ENCODE measurements at places on chromosomes 6 and 20.

DNA sequence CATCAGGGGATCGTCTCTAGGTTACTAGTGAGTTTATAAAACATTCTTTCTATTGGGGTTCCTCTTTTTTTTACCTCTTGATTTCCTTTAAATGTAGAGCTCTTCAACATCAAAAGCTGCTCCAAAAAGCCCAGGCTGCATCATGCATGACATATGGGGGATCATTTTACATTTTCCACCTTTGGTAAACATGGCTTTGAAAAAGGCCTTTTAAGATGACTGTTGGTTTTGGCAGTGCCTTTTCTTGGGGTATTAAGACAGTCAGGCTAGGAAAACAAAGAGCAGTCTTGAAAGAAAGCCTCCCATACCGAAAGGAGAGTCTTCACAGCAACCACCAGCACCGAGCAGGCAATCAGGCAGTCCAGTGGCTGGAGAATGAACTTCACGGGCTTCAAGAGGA is 73.2 kb downstream of the NPEPL1 start:
- DNase-seq = no peak

DNA sequence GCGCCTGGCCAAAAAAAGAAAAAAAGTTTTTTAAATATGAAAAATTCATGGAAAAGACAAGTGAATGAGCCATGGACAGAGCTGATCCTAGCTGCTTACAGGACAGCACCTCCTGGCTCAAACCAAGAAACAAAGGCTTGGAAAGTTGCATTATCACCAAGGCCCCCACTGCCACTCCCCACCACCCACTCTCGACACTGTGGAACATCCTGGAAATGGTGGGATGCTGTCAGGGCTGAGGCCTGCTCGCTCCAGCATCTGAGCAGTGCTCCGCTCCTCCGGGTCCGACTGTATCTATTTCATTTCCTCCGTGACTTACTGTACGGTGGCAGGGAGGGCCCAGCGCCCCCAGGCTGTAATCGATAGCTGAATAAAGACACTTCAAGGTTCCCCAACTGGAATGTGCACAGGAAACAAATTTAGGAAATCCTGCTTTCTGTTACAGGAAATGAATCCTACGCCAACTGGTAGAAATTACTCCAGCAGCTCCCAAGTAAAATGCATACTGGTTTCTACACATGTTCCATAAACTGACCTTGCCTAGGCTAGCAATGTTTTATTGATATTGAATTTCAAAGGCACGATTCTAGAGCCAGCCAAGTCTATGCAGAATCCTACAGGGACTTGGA is 109.5 kb upstream of the NFATC2 start:
- DNase-seq = no peak

GRCh38 chr6:100134703-100135102 is 140.7 kb upstream of the MCHR2 start:
- DNase-seq = no peak

DNA sequence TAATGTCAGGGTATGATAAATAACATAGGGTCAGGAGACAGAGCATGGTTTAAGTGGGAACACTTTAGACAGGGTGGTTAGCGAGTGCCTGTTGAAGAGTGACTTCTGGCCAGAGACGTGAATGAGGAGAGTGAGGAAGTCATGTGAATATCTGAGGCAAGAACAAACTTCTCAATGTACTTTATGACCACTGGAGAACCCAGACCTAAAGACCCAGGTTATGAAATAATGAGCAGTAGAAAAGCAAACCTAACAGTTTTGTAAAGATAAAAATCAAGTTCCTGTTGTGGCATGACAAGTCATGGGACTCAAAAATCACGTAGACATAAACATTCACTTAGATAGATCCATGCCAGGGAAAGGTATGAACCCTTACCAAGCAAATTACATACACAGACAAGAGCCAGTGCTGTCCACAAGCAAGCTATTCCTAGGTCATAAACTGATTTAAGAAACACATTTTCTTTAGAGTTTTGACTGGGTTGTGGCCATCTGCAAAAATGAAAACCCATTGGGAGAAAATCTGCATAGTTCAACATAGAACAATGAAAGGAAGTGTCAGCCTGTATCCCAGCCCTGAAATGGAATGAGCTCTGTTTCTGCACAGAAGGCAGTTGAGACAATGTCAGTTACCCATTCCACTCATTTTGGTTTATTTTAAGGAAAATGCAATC is 2.2 kb upstream of the MYCT1 start:
- no peak for DNase-seq

DNA sequence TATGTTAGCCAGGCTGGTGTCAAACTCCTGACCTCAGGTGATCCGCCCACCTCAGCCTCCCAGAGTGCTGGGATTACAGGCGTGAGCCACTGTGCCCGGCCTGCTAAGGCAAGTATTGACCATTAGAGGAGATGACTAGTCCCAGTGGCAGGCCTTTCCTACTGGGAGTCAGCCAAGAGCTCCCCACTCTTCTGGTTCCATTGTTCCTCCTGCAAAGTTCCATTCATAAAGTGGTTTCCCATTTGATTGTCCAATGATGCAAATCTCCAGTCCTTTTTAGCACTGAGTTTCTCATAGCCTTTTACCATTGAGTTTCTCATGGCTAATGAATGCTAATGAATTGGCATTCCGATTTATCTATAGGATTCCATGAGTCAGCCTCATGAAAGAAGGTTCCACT is 148.3 kb upstream of the ESR1 start:
- DNase-seq = no peak

- no peak for DNase-seq
Measured at GRCh38 chr20:61166324-61166723, 85.7 kb upstream of the CDH4 start.

DNA sequence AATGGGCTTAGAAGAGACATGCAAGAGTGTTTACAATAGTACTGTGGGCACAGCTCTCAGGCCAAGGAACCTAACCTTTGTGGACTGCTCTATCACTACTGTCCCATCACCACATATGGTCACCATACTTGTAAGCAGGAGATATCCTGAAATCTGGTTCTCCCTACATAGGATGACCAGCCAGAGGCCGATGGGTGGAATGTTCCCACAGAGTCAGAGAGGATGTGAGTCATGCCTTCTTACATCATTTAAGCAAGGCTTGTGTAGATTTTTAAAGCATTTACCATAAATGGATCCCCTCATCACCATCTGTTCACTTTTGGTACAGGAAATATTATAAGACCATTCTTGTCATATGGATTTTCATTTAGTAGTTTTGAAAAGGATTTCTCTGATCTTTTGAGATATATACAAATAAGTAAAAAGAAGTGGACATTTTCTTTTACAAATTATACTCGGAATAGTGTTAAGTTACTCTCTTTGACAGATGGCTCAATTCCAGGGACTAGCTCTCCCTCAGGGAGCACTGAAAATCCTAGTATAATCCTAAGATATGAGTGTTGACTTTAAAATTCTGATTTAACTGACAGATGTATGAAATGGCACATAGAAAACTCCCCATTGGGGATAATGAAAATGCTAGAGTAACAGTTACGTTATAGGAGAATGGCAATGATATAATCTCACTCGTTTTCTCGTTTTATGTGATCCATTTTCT is 6.6 kb downstream of the HTR1B start:
- DNase-seq = no peak

DNA sequence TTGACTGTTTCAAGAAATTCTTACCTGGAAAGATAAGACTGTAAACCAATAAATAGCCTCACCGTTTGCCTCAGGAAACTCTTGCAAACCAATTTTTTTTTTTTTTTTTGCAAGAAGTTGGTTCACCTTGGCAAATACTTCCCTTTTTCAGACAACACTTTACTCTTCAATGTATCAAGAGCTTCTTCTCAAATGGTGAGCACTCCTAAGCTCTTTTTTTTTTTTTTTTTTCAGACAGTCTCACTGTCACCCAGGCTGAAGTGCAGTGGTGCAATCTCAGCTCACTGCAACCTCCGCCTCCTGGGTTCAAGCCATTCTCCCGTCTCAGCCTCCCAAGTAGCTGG is 22.7 kb upstream of the SNTA1 start:
- DNase-seq = no peak

DNA sequence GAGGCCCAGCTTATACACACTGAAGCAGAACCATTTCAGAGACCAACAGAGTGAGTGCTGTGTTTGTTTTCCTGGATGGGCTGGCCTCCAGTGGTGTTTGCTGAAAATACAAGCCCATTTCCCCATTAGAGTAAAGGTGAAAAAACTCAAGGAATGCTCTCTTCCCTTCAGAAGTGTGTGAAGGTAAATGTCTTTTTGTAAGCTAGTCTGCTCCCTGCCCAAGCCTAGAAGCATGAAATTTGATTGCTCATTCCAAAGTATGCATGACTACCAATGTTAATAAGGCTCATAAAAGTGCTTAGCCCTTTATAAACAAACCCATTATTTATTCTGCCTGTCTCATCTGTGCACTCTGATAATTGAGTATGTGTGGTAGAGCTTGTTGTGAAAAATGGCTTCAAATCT is 59.1 kb downstream of the ADGRF1 start:
- DNase-seq = no peak

DNA sequence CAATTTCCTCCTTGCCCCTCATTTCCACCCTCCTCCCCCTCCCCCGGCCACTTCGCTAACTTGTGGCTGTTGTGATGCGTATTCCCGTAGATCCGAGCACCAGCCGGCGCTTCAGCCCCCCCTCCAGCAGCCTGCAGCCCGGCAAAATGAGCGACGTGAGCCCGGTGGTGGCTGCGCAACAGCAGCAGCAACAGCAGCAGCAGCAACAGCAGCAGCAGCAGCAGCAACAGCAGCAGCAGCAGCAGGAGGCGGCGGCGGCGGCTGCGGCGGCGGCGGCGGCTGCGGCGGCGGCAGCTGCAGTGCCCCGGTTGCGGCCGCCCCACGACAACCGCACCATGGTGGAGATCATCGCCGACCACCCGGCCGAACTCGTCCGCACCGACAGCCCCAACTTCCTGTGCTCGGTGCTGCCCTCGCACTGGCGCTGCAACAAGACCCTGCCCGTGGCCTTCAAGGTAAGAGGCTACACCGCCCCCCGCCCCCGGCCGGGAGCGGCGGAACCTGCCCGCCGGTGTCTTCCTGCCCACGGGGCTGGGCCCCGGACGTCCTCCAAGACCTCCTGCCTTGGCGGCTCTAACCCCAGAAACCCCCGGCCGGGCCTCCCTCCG is 44.9 kb upstream of the SUPT3H start:
- no peak for DNase-seq
